ENCODE measurements at places on chromosomes 5 and 9.

DNA sequence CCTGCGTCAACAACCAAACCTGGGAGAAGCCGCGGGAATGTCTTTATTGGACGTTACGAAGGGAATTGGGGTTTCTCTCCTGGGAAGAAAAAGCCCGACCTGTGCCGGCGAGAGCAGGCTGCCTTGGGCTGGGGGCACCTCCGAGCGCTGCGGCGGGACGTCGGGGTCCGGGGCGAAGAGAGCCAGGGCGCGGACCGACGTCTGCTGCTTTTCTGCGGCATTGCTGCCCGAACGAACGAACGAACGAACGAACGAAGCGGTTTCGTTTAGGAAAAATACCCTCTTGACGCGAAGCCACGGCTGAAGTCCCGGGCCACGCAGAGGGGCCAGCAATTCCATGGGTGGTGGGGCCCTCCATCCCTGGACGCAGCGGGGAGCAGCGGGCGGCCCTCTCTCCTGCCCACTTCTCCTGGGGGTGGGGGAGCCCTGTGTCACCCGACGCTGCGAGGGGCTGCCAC lies 4.8 kb upstream of the PITX1 start:
- DNase-seq = no peak

- no peak for DNase-seq
These were observed 26.4 kb downstream of the FGF18 start for GRCh38 chr5:171445644-171446516.

DNA sequence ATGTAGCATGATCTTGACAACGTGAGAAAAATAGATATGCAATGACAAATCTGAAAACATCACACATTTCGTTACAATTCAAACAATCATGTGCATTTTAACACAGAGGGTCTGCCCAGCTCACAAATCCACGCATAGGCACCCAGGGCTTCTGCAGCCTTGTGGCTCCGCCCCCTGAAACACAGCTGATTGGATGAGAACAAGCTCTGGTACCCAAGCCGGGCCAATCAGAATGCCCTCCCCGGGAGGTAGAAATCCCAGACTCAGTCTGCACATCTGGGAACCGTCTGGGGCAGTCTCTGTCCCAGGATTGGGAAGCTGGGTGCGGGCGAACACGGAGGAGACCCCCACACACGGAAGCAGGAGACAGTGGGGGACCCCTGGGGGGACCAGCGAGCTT lies 137.5 kb downstream of the GAPVD1 start:
- peak; percentile 34 for DNase-seq

DNA sequence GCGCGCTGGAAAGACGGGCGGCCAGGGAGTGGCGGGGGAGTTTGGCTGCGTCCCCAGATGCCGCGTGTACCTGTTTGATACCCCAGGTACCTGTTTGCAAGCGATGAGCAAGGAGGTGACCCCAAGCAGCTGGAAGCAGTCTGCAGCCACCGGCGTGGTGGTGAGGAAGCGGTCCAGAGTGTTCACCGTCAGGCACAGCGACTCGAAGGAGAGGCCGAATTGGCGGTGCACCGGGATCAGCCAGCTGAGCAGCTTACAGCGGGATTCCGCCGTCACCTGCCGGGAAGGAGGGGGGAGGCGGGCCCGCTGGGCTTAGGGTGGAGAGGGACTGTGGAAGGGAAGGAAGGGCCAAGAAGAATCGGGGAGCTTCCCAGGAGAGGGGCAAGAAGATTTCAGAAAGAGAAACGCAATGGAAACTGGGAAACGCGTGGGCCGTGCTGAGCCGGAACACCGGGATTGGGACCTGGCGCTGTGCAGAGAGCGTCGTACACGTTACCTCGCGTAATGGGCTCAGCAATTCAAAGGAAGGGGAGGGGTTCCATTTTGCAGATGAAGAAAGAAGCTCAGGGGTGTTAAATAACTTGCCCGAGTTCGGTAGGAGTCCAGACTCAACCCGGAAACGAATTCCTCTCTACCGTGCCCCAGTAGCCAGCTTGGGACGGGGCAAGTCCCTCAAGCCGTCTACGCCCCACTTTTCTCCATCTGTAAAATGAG lies 980 bp downstream of the CCNO start:
- peak; percentile 21 for DNase-seq

DNA sequence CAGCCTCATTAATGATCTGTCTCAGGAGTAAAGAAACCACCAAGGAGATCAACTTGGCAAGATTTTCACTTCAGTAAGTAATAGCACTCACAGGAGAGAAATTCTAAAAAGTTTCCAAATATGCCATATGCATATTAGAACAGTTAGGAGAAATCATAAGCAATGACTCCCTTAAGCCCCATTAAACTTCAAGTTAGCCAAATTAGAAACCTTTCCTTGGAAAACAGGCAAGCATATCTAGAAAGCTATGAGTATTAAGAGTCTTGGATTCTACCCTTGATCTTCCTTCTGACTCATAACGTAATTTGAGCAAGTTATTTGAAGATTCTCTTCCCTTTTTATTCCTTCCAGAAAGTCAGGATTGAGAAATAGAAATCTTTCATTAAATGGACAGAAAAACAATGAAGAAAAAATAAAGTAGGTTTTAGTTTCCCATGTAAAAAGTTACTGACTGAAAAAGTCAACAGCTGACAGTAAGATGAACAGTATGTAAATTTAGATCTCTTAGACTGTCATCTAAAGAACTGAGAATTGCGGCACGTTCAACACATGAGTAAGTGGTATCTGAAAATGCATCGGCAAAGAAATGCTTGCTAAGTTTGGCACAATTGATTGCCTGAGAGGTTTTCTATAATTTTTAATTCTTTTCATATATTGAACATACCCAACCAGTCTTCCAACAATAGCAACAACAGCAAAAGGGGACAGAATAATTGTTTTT lies 565.7 kb upstream of the FTMT start:
- DNase-seq = no peak

DNA sequence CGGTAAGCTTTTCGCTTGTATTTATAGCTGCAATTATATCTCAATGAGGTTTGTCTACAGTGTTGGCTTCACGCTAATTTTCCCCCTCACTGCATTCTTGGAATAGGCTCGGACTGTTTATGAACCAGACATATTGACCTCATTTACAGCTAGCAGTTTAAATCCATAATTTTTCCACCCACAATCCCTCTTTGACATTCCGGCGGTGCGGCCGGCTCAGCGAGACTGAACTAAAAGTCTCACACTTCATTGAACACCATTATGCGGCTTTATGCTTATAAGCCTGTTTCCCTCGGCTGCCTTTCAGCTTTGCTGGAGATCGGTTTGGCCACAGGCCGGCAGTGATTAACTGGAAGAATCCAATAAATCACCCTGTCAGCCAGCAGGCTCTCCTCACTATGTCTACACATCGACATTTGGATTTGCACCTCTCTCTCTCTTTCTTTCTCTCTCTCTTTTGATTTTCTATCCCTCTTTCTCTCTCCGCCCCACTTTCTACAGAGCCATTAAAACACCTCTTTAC lies 315.0 kb upstream of the TLE4 start:
- no peak for DNase-seq

- no peak for DNase-seq
These were observed 34.2 kb downstream of the MEGF10 start for GRCh38 chr5:127324756-127325155.

DNA sequence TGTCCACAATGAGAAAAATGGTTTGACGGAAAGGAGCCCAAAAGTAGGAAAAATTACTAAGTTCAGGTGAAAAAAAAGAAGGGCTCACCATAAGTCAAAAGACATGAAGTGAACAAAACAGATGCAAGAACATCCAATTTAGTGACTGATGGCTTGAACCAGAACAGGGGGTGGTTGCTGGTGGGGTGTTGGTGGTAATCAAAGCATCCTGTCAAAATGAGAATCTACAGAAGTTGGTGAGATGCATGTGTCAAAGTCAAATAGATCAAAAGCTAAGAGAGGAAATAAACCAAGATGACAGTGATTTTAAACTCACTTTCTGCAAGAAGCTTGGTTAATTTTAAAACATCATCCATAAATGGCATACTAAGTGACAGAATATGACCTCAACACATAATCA lies 117.4 kb downstream of the MLLT3 start:
- DNase-seq = no peak

Data from K562 (cell line).